Calu3 (cell line): ENCODE measurements at places on chromosomes 7 and 10.
A peak's percentile ranks its signal among the peaks of the same experiment; 100 is the strongest.

GRCh38 chr7:133082390-133082766 lies 488 bp upstream of the CHCHD3 start:
- no peak for DNase-seq

DNA sequence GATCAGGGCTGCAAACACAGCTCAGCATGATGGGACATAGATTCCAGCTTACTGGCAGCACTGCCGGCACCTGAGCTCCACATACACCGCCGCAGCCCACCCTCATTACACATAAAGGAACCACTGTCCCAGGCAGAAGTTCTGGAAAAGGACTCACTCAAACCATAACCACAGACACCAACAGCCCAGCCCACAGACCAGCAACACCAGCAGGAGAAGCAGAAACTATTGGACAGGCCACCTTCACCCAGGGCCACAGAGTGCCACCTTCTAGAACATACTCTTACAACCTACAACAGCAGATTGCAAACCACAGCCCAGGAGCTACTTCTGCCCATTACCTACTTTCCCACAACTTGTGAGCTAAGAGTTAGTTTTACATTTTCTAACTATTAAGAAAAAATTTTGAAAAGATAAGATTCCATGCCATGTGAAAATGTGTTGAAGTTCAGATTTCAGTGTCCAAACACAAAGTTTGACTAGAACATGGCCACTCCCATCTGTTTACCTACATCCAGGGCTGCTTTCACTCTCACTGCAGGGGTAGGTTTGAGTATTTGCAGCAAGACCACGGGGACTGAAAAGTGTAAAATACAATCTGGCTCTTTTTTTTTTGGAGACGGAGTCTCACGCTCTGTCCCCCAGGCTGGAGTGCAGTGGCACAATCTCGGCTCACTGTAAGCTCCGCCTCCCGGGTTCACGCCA lies 153.0 kb downstream of the TNS3 start:
- DNase-seq, result no peak

DNA sequence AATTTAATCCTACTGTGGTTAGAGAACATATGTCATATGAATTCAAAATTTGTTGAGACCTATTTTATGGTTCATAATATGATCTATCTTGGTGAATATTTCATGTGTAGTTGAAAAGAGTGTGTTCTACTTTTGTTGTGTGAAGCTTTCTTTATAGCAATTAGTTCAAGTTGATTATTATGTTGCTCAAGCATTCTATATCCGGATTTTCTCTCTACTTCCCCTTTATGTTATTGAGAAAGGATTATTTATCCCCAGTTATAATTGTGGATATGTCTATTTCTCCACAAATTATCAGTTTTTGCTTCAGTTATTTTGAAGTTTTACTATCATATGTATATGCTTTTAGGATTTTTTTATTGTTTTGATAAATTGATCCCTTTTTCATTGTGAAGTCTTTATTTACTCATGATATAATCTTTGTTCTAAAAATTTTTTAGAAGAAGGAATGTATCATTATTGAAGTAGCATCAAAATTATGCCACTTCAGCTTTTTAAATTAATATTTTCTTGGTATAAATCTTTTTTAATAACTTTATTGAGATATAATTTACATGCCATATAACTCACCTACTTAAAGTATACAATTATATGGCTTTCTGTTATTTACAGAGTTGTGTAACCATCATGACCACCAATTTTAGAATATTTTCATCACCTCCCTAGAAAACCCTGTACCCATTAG lies 12.0 kb upstream of the MEST start:
- no peak for DNase-seq

- DNase-seq, result no peak
Measured at GRCh38 chr7:41855798-41856197, 152.9 kb upstream of the INHBA start.

GRCh38 chr10:819326-819725 lies 112.2 kb downstream of the LARP4B start:
- no peak for DNase-seq

DNA sequence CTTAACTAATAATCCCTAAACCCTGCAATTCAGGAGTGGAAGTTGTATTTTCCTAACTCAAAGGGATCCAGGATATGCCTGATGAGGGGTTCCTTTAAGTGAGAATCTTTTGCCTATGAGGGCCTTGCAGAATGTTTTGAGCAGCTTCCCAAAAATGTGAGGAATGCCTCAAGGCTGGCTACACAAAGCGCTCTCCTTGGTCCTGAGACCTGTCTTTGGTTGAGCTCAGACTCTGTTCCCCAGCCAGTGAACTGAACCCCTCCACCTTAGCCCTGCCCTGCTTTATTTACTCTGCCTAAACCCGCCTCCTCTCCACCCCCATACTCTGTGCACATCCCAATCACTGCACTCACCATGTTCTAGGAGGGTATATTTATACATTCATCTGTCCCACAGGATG lies 108.6 kb downstream of the NRCAM start:
- peak; percentile 12 for DNase-seq

DNA sequence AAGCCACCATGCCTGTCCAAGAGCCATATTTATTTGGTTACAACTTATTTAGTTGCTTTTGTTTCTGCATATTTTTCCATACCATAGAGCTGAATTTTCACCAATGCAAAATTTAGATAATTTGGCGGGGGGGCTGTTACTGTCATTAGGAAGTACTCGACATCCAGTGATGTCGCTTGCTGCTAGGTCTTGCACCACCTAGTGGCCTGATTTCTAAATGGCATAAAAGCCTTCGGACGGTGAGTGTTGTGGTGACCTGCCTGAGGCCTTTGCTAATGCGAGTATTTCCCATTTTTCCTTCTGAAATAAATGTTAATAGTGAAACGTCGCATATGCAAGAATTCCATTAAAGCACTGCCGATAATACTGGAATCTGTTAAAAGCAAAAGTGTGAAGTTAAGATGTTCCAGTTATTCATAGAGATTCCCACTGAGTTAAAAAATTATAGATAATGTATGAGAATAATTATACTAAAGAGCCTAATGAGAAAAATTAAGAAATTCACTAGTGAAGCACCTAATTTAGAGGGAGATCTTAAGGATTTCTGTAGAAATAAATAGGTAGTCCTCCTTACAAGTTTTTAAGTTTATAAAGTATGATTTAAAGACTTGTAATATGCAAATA lies 86.1 kb upstream of the DNAJB6 start:
- DNase-seq, result peak; percentile 61

GRCh38 chr10:70956029-70956759 lies 67.8 kb upstream of the PCBD1 start:
- DNase-seq, result no peak

DNA sequence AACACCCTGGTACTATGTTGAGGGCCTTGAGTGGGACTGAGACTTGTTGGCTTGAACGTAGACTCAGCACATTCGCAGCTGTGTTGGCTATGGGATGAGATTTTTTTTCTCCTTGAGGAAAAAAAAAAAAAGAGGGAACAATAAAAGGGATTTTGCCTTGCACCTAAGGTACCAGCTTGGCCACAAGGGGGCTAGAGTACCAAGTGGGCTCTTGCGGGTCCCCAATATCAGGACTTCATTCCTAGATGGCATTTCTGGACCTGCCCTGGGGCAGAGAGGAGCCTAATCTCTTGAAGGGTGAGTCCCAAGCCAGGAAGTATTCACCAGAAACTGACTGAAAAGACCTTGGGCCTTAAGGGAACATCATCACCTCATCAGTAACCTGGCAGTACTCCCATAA lies 1083.6 kb upstream of the PHF14 start:
- DNase-seq, result no peak

GRCh38 chr7:130838738-130839137 lies 104.7 kb upstream of the KLF14 start:
- DNase-seq, result no peak

DNA sequence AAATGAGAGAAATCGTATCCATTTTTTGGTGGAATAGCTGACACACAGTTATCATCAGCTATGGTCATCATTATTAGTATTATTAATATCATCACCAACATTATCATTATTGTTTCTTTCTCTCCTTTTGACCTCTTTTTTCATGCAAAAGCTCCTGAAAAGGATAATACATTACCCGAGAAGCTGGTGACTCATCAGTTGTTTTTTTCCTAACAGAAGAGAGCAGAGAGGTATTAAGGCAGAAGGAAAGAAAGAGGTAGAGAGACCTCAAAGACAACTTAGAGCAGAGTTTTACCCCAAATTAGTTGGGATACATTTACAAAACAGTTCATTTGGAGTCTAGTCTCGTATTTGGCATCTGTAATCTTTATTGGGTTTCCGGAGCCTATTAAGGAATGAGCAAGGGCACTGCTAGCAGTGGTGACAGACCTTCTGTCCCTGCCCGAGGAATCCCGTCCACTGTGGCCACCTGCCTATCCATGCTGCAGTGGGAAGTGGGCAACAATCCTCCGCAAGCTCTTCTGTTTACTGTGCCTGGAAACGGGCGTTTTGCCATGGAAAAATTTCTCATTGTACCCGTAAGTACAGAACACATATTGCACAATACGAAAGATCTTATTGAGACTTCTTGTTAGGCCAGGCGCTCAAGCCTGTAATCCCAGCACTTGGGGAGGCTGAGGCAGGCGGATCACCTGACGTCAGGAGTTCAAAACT lies 170.0 kb upstream of the MKLN1 start:
- no peak for DNase-seq

DNA sequence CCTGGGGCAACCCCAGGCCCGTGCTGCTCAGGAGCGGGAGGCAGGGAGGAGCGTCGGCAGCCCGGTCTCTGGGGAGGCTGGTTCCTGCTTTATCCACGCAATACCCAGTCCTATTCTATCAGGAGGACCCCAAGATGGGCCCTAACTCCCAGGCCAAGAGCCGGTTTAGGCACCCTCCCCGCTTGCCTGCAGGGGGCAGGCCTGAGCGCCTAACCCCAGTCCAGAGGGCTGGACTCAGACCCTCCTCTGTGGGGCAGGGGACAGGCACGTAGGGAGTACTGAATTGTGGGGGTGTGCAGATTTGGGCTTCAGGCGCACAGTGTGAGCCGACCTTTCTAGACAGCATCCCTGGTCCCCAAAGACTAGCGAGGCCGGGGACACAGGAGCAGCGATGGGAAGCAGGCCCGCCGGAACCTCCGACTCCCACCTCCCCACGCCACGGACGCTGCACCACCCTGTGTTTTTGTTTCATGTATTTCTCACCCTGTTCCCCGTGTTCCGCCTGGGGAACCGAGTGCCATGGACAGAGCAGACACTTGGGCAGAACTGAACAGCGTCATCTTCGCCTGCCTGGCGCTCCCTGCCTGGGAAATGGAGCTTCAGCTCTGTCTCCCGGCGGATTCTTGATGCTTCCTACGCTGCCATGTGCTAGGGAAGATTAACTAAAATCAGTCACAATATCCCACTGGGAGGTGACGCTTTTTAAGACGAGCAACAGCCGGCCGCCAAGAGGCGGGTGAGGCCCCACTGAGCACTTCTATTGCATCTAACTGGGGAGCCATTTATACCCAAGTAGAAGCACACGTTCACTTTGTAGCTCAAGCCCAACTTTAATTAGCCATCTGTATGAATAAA lies 5.3 kb downstream of the NUDT1 start:
- DNase-seq, result peak; percentile 60

DNA sequence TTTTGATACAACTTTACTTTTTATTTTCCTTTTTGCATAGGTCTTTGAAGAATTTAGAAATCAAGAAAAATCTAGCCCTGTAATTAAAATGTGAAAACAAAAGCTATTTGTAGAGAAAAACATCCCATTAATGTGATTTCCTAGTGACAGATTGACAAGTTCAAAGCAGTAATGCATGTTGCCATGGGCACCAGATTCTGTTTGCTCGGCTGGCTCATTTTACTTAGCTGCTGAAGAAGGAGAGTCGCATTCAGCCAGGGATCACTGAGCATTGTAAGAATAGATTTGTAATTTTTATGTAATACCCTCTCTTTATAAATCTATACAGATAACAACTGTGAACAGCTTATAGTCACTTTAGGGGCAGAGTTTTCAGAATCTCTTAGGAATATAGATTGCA lies 28.5 kb downstream of the DNAJB9 start:
- no peak for DNase-seq

GRCh38 chr10:5491477-5491876 lies 7.9 kb downstream of the CALML5 start:
- DNase-seq, result no peak

- DNase-seq, result peak; percentile 35
Measured at GRCh38 chr7:75638594-75639070, 100.1 kb downstream of the HIP1 start.

DNA sequence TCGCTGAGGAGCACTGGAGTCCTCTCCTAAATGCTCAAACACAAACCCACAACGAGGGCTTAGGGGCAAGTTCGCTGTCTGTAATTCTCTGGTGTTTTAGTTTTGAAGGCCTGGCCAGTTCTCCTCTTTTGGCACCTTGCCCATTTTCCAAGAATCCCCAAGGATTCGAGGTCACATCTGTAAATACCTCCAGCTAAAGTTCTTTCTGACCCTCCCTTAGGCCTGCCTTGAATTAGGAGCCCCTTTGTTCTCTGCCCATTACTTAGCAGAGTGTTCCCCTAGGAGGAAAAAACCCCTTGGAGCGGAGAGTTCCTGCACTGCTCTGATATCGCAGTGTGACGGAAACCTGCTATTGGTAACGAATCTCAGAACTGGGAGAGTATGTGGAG lies 743 bp upstream of the PYROXD2 start:
- DNase-seq, result no peak

GRCh38 chr7:158356454-158356853 lies 231.2 kb downstream of the PTPRN2 start:
- no peak for DNase-seq

- DNase-seq, result no peak
Measured at GRCh38 chr7:153047079-153047959, 287.8 kb downstream of the ACTR3B start.

DNA sequence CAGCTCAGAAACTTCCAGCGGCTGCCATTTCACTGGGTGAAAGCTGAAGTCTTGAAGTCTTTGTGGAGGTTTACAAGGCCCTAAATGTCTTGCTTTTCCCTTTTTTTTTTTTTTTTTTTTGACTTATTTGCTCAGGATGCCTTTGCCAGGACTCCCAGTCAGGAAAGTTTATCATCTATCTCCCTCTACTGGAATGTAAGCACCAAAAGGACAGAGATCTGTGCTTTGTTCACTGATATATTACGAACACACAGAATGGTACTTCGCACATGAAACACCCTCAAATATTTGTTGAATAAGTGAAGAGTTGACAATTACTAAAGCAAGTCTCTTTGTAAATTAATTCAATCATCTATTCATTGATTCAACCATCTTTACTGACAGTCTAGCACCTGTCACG lies 23.2 kb downstream of the ABCB4 start:
- DNase-seq, result no peak
